ENCODE measurements at places on chromosomes 4 and X. TPM values are rescaled to one million over a fixed set of nuclear protein-coding genes. Genes with fewer than 3 reads are reported as not detected.

DNA sequence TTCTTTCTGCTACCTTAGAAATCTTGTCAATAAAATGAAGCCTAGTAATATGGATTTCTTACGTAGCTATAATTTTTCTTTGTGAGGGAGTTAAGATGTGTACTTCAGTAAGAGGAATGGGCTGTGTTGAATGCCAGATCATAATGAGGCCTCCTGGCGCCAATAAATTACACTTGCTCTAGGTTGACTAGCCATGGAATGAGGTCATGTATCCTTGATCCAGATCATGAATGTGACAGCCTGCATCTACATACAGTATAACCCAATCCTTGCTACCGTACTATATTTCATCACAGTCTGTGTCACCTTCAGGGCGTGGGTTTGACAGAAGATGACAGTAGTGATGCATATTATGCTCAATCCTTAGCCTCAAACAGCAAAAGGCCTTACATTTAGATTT lies 36.2 kb downstream of the NHS start:
- no peak for DNase-seq

DNA sequence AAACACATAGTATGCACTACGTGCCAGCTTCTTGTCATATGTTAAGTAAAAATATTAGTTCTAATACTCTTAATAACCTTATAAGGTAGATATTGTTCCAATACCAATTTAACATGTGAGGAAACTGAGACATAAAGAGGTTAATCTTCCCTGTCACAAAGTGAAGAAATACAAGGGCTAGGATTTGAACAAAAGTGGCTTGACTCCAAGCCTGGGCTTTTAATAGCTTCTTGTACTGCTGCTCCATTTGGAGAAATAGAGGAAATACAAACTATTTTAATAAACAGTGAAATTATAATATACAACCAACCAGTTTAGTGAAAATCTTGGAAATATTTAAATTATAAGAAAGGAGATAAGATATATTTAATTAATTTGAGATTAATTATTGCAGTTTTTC lies 33.2 kb downstream of the TLL1 start:
- no peak for DNase-seq

GRCh38 chr4:26048950-26049349 lies 134.9 kb downstream of the SMIM20 start:
- no peak for DNase-seq

The GPRASP2 gene
- 0.77 TPM for total RNA-seq

- no peak for DNase-seq
Measured at GRCh38 chrX:101507372-101507771, 22.1 kb downstream of the ARMCX4 start.

DNA sequence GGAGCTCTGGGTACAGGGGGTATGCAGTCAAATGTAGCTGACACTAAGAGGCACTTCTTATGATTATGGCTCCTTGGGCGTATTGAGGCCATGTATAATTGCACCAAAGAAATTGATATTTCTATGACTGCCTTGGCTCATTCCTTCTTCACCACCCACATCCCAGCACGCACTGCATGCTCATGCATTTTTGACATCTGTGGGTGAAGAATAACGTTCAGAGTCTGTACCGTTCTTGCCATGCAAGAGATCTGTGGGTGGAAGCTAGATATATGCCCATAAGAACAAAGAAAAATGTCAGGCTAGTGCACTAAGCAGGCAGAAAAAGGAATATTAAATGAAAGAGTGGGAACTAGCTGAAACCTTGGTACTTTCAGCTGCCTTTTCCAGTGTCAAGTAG lies 93.4 kb downstream of the EMCN start:
- no peak for DNase-seq

The USP17L11 gene
- not detected for total RNA-seq

Data from activated naive CD8-positive, alpha-beta T cell treated with anti-CD3 and anti-CD28 coated beads, Interleukin-2, amount 10 ng/mL, durations not matched to agents 7 days and 5 days (primary cell).